ENCODE measurements at places on chromosomes 6 and 20. TPM values are rescaled to one million over a fixed set of nuclear protein-coding genes. Genes with fewer than 3 reads are reported as not detected.

DEFB124 gene
- total RNA-seq = not detected

CLDN20 gene
- not detected for total RNA-seq

SMIM8 gene
- total RNA-seq = 11.9 TPM

CST7 gene
- 92.4 TPM for total RNA-seq

ADGB gene
- not detected for total RNA-seq

HM13 gene
- 120 TPM for total RNA-seq

CD93 gene
- 0.47 TPM for total RNA-seq

DDX43 gene
- total RNA-seq = 1.3 TPM

HLA-C gene
- 1,328 TPM for total RNA-seq

LPA gene
- not detected for total RNA-seq

TNFRSF6B gene
- not detected for total RNA-seq

FAM209A gene
- 3.3 TPM for total RNA-seq

GCNT2 gene
- total RNA-seq = 7.5 TPM

MMP24 gene
- 0.08 TPM for total RNA-seq

UBE2C gene
- total RNA-seq = 153 TPM

POLH gene
- 62.0 TPM for total RNA-seq

COL9A3 gene
- 0.42 TPM for total RNA-seq

GRCh38 chr6:23532227-23532626 is 593.8 kb upstream of the NRSN1 start:
- no peak for DNase-seq

DNA sequence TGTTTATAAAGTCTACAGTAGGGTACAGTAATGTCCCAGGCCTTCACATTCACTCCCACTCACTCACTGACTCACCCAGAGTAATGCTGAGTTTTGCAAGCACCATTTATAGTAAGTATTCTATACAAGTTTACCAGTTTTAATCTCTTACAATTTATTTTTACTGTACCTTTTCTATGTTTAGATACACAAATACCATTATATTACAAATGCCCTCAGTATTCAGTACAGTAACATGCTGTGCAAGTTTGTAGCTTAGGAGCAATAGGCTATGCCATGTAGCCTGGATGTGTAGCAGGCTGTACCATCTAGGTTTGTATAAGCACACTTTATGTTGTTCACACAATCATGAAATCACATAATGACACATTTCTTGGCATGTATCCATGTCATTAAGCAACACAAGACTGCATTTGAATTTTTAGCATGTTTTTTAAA is 673.6 kb downstream of the CD109 start:
- DNase-seq = no peak

DNA sequence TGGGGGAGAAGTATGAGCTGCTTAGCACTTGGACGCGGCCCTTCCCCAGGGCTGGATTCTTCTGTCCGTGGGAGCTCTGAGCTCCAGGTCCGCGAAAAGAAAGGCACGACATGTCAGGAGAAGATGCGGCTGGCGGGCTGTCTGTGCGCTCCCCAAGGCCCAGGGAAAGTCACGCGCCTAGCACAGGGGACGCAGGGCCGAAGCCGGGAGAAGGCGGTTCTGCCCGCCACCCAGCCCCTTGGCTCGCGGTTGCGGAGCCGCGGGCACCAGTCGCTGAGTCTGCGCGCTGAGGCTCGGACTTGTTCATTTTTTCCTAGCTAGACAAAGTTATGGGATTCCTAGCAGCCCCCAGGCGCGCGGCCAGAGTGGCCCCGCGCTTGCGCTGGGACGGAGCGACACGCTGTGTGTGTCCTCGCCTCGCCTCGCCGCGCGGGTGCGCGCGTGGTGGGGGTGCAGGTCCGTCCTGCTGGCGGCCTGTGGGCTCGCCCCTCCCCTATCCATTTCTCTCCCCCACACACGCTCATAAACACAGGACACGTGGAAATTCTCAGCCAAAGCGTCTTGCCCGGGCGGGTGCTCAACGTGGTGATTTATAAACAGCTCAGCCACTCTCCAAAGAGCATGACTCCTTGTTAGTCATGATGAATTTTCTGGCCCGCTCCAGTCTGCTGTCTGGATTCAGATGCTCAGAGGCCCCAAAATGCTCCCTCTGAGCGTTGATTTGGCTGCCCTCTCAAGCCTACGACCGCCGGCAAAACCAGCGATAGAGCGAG is 1.9 kb upstream of the POU3F2 start:
- peak; percentile 38 for DNase-seq

DNA sequence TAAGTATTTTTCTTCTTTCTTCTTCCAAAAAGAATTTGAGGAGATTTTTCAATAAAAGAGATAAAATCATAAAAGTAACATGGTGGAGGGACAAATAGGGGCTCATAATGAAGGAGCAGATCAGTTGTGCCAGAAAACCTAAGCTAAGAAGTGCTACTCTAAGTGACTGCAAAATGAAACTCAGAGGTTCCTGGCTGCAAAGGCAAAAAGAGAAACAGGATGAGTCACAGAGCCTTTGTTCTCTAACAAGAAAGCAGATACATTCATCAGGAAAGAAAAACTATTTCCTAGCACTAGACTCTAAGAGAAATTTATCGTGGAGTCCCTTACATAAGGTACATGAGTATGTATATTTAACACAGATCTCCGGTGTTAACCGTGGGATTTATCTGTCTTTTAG is 49.8 kb downstream of the TSHZ2 start:
- no peak for DNase-seq

- DNase-seq = no peak
These were observed 44.9 kb downstream of the SNAP25 start for GRCh38 chr20:10263385-10264165.

DNA sequence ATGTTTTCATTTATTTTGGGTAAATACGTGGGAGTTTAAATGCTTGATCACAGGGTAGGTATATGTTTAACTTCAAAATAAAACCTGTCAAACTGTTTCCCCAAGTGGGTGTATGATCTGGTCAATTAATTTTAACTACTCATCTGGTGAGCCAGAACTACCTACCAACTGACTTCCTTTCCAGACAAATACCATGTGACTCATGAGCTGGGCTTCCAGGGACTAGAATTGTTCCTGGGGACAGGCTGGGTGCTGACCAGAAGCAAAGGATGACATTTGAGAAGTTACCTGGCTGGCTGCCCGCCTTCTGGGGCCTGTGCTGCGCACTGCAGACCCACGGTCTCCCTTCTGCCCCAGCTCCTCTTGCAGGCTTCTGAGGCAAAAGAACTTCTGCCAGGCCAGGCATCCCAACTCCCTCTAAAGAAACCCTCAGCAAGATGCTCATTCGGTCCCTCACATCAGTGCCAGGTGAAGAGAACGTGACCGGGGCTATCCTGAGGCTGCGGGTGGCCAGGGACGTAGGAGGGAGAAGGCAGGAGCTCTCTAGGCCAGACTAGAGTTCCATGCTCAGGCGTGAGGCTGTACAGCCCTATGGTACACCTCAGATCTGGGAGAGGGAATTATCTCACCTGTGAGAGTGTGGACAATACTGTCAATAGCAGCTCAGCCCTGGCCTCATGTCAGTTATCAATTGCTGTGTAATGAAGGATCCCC is 103.6 kb downstream of the JPH2 start:
- DNase-seq = no peak

- no peak for DNase-seq
These were observed 218.2 kb downstream of the C6orf118 start for GRCh38 chr6:165091121-165091785.

DNA sequence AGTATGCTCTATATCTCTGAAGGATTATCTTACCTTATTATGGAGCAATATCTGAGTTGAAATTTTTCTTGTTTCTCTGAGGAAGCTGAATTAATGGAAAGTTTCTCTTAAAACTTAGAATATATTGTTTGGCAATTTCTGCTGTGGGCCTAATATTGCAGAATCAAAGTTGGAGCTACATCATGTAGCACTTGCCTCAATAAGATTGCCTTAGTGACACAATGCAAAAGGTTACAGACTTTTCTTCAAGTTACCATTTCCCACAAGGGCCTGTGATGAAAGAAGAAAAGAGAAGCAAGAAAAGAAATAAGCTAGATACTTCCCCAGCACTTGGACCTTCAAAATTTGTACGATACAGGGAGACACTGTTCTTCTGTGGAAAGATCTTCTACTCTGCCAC is 151.2 kb downstream of the SOBP start:
- no peak for DNase-seq

- no peak for DNase-seq
These were observed 354.2 kb upstream of the SULF2 start for GRCh38 chr20:48139262-48140041.

GRCh38 chr6:56761651-56762050 is 119.0 kb upstream of the DST start:
- DNase-seq = no peak

GRCh38 chr20:17921774-17922173 is 46.8 kb downstream of the SNX5 start:
- no peak for DNase-seq

DNA sequence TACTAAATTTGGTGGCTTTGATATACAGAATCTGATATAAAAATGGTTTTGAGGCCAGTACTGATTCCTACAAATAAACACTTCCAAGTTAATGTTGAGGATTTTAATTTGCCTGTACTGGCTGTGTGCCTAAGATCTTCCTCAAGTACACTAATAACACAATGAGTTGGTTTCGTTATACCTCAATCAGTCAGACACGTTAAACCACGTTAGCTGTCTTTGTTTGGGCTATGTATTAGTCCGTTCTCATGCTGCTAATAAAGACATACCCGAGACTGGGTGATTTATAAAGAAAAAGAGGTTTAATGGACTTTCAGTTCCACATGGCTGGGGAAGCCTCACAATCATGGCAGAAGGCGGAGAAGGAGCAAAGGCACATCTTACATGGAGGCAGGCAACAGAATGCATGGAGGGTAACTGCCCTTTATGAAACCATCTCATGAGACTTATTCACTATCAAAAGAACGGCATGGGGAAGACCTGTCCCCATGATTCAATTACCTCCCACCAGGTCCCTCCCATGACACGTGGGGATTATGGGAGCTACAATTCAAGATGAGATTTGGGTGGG is 46.2 kb downstream of the NT5E start:
- DNase-seq = no peak

GRCh38 chr6:130027948-130028347 is 9.6 kb downstream of the L3MBTL3 start:
- no peak for DNase-seq

DNA sequence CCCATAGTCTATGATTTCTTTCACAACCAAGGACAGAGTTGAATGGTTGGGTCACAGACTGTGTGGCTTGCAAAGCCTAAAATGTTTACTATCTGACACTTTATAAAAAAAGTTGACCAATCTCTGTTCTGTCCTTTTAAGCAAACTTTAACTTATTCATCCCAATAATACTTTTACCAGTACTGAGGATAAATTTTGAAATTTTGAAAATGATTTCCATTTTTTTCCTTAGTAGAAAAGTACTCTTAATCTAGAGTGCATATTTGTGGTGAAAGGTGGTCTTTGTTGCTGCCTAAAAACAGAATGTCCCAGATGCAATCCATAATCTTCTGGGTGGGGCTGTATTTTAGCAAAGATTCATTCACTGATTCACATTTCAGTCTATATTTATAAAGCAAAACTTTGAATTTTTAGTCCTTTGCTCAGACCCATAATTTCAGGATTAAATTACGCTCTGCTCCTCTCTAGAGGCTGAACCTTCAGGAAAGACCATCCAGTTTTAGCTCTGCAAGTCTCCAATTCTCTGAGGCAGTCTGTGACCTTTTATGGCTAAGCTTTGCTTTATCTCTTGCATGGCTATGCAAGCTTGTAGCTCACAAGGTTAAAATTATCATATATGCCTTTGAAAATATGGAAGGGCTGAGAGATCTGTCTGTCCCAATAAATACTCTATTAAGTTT is 573.5 kb downstream of the COL12A1 start:
- no peak for DNase-seq

DNA sequence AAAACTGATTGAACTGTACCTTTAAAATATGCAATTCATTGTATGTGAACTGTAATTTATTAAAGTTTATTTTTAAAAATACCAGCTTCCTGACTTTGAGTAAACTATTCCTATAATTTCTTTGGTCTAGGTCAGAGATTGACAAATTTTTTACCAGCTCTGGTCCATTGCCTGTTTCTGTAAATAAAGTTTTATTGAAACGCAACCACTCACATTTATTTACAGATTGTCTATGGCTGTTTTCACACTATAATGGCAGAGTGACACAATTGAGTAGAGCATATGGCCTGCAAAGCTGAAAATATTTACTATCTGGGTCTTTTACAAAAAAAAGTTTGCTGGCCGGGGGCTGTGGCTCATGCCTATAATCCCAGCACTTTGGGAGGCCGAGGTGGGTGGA is 33.0 kb upstream of the NFATC2 start:
- DNase-seq = no peak

DNA sequence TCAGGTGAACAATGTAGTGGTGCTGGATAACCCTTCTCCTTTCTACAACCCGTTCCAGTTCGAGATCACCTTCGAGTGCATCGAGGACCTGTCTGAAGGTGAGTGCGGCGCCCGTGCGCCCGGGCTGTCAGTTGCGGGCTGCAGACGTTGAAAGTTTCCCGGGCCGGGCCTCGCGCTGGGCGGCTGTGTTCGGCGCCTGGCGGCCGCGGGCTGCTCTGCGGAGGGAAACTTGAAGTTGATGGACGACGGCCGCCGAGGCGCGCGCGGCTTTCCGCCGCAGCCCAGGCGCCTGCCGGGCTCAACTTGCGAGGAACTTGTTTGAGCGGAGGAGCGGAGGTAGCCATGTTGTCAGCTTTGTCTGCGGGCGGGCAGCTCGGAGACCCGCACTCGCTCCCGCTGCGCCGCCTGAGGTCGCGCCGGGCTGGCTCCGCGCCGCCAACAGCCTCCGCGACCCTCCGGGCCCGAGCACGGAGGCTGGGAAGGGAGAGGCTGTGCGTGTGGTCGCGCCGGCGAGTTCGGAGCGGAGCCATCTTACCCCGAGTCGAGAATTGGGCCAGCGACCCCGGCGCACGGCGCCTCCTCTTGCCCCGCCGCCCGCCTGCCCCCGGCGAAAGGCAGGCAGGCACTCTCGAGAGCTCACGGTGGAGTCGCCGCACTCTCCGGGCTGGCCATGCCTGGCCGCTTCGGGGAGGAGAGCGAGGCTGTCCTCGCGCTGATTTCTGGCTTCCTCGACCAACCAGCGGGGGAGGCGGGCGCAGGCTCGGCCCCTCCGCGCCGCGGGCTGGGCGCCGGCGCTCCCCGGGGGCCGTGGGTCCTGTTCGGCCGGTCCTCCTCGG is 691 bp downstream of the ASF1A start:
- peak; percentile 79 for DNase-seq

GRCh38 chr6:104969108-104969507 is 12.2 kb downstream of the LIN28B start:
- no peak for DNase-seq

GRCh38 chr6:84027340-84028181 is 6.0 kb upstream of the MRAP2 start:
- DNase-seq = no peak

Data from activated naive CD8-positive, alpha-beta T cell treated with anti-CD3 and anti-CD28 coated beads, Interleukin-2, amount 10 ng/mL, durations not matched to agents 7 days and 5 days (primary cell).